ENCODE measurements at places on chromosomes 12 and 14.

DNA sequence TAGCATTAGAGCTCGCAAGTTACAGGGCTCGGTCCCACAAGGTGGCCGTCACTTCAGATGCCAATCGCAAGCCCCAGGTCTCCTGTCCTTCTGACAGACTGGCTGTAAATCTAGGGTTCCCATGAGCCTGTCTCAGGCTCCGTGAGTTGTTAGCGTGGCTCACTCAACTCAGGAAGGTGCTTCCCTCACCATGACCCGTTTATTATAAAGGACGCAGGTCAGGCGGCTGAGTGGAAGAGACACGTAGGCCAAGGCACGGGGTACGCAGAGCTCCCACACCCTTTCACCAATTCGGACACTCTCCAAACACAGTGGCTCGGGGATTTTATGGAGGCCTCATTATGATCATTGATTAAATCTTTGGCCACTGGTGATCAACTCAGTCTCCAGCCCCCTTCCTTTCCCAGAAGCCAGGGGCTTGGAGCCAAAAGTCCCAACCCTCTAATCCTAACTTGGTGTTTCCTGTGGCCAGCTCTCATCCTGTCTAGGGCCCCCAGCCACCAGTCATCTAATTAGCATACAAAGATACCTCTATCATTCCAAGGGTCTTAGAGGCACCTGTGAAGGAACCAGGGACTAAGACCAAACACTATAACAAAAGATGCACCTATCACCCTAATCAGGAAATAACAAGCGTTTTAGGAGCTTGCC lies 25.8 kb upstream of the LRTM2 start:
- no peak for DNase-seq

- no peak for DNase-seq
Observed at GRCh38 chr14:102497998-102498677, 11.4 kb downstream of the ANKRD9 start.

- no peak for DNase-seq
Observed at GRCh38 chr14:84351646-84352045, 1178.3 kb upstream of the FLRT2 start.

DNA sequence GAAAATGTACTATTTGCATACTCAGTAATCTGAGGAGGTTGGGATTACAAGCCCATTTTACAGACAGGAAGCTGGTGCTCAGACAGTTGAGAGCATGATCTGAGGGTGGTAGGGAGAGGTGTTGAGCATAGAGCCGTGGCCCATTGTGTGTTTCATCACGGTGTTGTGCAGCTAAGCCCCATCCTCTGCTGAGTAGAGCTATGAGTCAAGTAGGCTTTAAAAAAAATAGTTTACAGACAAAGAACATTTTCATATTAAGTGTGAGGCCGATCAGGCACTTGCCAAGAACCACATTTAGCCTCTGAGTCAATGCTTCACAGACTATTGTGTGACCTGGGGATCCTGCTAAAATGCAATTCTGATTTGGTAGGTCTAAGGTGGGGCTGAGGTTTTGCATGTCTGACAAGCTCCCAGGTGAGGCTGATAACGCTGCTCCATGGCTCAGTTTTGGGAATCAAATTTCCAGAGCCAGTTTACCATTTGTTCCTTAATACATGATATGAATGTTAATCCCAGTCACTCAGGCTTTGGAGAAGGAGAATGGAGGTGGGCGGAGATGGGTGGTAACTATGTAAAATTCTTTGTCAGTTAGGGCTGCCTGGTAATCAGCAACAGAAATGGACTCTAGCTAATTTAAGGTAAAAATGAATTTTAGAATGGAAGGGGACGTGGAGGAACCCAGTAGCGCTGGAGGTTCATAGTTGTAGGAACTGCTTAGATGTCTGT lies 22.2 kb downstream of the ZNF664 start:
- no peak for DNase-seq

DNA sequence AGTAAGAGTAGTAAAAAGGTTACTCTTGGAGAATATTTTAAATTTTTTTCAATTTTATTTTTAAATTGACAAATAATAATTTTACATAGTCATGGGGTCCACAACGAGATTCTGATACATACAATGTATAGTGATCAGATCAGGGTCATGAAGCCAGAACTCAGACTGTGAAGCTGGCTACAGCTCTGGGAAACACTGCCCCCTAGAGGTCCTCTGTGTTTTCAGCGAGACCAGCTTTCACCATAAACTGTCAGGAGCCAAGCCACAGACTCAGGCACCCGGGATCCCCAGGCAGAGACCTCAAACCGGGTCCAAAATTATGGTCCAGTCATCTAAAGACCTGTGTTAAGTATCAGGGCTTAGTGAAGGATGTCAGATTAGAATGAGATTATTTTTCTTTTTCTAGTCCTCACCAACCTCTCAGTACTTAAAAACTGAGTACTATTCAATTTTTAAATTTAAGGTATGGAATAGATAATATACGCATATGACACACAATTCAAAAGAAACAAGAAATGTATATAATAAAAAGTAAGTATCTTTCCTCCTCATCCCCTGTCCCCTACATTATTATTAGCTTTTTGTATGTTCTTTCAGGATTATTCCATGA lies 397.1 kb downstream of the MDGA2 start:
- DNase-seq, result peak; percentile 60
